Activated CD4-positive, CD25-positive, alpha-beta regulatory T cell treated with anti-CD3 and anti-CD28 coated beads, Interleukin-2, amount 50 U/mL, for 72 hours (primary cell): ENCODE measurements at places on chromosomes 1 and 21.
A peak's percentile ranks its signal among the peaks of the same experiment; 100 is the strongest.

DNA sequence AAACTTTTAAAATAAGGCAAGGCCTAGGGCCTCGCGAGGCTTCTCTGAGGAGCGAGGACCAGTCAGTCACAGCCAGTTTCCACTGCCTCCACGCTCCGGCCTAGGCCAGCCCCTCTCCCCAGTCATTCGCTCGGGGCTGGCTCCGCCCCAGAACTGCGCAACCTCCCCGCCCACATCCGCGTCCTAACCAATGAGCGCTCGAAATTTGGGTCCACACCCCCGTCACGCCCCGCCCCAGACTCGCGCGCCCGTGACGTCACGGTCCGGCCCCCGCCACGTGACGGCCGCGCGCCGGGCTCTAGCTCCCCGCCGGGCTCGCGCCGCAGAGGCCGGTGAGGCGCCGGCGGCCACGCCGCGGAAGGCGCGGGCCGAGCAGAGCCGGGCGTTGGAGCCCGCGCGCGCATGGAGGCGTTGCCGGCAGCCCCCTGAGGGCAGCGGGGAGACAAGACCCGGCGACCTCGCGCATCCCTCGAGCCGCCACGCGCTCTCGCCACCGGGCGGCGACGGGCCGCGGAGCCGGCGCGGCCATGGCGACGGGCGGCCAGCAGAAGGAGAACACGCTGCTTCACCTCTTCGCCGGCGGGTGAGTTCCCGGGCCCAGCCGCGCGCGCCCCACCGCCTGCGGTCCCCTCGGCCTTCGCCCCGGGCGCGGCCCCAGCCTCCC lies at the start of gene SLC25A33:
SLC25A33 (plus strand) TSS at position 301 of the 664 bp plus-strand sequence; CDS start at position 528, 227 bp downstream.
- peak; percentile 99 for DNase-seq

DNA sequence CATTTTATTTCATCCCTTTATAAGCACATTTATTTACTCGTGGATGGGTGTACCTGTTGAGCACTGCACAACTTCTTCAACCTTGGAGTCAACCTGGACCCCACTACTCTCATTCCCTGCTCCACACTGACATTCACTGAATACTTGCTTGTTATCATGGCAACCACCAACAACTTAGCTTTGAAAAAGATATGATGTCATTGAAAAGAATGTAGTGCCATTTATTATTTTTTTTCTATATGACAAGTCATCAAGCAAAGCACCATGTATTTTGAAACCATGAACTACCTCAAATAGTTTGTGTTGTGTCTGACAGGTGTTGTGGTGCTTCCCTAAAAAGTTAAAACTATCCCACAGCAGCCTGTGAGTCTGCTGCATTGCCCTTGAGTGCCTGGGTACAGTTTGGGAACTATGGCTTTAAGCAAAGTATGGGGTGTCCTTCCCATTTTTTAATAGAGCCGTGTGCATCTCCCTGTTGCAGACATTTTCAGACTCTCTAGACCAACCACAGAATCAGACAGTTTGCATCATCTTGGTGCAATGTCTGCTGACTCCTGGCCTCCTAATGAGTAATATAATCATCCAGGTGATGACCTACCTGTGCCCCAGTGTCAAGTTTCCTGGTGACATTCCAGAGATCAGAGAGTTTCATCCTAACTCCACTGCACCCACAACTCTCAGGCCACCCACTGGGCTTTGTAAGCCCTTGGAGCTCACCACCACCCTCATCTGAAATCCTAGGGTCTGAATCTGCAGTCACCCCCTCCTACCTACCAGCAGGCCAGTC lies 339.7 kb upstream of the PROX1 start:
- no peak for DNase-seq

DNA sequence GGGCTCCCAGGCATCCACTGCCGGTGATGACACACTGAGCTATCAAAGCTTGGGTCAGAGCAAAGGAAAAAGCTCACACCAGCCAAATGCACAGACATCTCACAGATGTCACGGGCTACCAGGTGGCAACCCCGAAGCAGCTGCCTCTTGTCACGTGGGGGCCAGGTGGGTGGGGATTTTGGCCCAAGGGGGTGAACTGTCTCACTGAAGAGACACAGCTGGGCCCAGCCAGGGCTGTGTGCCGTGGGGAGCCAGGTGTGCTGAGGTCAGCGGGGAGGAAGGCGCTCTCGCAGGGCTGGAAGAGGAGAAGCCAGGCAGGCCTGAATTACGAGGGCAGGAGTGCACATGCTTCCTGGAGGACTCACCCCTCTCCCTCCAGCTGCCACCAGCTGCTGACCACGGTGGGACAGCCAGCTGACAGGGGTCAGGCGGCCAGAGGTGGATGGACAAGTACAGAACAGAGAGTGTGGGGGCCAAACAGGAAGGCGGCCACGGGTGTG lies 32.4 kb downstream of the KCNN3 start:
- no peak for DNase-seq

DNA sequence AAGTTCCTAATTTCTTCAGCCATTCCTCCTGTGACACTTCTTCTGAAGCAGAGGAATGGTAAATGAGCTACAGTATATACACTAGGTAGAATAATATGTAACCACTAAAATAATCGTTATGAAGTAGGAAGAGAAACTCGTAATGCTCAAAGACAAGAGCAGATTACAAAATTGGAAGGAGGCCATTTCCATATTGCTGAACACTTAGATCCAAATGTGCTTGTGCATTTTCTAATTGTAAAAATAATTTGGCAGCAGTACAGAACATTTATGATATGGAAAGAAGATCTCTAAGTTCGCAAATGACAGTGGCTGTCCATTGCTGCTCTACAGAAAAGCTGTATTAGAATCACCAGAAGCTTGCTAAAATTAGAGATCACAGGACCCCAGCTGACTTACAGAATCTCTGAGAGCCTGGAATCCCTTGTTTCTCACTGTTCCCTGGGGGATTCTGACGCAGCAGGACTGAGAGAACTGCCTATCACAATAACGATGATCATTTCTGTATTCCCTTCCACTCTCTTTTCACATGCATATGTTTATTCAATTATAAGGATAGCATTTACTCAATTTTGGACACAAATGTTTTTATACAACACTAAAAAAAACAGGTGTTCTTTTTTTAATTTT lies 242.1 kb downstream of the OMA1 start:
- no peak for DNase-seq

- no peak for DNase-seq
These were observed 112.1 kb downstream of the PCNX2 start for GRCh38 chr1:233183226-233184020.

- DNase-seq = no peak
These were observed 192.3 kb downstream of the SLC45A1 start for GRCh38 chr1:8510041-8510823.
